ENCODE measurements at places on chromosomes 12 and 14.

DNA sequence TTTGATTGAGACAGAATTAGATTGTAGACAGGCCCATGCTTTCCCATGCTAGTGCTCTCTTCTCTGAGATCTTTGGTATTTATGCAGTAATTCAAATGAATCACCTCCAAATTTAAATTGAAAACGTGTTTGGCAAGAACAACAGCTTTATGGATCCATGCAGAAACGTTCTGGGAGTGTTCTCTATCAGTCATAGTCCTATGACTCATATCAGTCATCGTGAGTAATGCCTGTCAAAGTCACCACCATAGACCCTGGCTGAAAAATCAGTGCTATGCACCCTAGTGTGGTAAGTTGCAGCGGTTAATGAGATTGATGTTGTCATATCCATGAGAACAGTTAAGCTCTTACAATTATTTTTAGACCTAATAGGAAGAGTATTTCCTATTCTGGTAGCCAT lies 90.1 kb upstream of the FOXG1 start:
- DNase-seq = no peak

GRCh38 chr12:123941624-123942237 lies 30.9 kb downstream of the CCDC92 start:
- no peak for DNase-seq

DNA sequence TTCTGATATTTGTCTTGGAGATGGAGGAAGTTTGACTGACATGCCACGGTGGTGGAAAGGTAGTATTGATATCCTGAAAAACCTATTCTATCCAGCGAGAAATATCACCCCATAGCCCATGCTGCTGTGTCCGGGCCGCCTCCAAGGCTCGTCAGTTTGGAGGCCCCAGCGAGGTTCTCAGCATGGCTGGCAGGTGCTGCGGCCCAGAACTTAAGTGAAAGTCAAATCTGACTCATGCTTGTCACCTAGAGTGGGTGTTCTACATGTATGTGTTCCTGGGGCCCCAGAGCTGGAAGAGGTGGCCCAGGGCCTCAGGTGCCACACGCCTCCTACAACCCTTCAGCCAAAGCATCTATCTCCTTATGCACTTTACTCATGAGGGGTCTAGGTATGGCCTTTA lies 92.9 kb downstream of the GCH1 start:
- DNase-seq = no peak

DNA sequence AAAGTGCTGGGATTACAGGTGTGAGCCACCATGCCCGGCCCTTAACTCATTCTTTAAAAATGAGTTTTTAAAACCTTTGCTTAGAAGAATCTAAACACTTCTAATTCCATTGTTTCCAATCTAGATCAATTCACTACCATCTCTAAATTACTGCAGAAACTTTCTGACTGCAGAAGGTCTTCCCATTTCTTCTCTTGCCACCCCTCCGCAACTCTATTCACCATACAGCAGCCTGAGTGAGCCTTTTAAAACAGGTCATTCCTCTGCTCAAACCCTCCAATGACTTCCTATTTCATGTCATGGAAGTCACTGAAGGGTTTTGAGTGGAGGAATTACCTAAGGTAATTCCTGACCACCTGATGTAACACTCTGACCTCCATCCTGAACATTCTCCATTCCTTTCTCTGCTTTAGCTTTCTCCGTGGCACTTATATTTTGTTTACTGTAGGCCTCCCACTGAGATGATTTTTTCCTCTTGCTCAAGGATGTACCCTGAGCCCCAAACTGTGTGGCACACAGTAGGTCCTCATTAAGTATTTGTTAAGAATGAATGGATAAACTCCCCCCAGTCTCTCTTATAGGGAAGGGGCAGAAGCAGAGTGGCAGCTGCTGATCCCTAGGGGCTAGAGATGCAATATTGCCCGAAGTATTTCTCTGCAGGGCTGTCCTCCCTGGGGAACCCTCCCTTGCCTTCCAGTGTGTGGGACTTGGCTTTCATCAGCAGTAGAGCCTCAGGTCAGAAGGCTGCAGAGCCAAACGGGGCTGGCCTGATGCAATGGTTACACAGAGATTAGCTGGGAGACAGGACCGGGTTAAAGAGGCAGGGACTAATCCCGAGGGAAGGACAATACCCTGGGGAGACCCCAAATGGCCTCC lies 1.2 kb downstream of the DDIT3 start:
- DNase-seq = no peak

Data from GM13976 (cell line).